Activated naive CD8-positive, alpha-beta T cell treated with anti-CD3 and anti-CD28 coated beads, Interleukin-2, amount 10 ng/mL, durations not matched to agents 7 days and 5 days (primary cell): ENCODE measurements at places on chromosomes 1 and 21.
A peak's percentile ranks its signal among the peaks of the same experiment; 100 is the strongest.

- no peak for DNase-seq
These were observed 97.2 kb downstream of the ACTL8 start for GRCh38 chr1:17852383-17852782.

GRCh38 chr1:32969566-32969965 lies 5.0 kb upstream of the RNF19B start:
- no peak for DNase-seq

DNA sequence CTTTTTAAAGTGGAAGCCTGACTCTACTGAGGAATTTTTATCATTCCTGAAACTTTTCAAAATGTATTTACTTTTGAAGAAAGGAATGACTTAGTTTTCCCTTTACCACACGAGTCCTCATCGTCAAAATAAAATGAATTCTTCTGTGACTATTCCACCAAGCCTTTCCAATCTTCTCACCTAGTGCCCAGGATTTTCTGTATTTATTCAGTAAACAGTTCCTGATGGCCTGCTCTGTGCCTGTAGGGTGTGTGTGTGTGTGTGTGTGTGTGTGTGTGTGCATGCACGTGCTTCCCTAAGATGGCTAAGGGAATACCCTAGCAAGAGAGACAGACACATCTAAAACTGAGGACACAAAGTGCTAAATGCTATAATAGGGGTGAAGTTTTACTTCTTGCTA lies 395.0 kb upstream of the USP24 start:
- no peak for DNase-seq

- DNase-seq, result no peak
These were observed 15.6 kb downstream of the PODN start for GRCh38 chr1:53077599-53077965.

- no peak for DNase-seq
These were observed 58.1 kb downstream of the PTP4A2 start for GRCh38 chr1:31879981-31880608.

DNA sequence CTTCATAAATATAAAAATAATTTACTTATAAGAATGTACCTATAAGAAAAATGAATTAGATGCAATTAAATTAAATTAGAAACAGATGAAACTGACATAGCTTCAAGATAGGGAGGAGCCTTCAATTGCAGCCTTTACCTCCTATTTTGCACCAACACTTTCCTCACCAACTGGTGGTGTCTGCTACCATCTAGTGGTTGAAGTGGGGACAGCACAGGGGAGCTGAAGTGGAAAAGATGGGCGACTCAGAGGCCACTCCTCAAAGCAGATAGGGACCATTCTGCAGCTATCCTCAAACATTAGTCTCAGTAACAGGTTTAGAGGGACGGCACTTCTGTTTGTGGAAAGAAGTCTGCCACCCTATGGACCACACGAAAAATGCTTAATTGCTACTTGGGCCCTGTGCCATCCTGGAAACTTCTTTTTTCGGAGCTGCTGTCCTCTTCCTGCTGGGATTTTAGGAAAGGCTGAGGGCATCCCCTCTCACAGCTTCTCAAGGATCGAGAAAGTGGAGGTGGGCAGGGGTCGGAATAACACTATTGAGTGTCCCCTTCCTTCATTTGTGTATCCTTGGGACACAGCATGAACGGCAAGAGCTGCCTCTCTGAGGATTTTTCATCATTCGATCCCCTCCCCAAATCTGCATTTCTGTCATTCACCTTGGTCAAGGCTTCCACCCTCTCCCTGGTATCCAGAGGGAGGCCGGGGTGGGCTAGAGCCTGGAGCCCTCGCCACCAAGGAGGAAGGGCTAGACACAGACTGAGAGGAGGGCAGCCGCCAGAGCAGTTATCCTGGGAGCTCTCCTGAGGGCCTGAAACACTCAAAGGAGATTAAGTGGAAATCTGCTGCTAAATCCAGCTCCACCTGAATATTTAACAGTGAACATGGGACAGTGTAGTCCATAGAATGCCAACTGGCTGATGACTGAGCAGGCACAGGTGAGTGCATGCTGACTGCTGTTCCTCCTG lies 9.6 kb downstream of the PROK1 start:
- peak; percentile 74 for DNase-seq

- DNase-seq, result no peak
These were observed 17.5 kb downstream of the MAB21L3 start for GRCh38 chr1:116128664-116129063.
